ENCODE measurements at places on chromosomes 5 and 9.

- DNase-seq: no peak
These were observed 627.7 kb downstream of the CCDC171 start for GRCh38 chr9:16180546-16180945.

DNA sequence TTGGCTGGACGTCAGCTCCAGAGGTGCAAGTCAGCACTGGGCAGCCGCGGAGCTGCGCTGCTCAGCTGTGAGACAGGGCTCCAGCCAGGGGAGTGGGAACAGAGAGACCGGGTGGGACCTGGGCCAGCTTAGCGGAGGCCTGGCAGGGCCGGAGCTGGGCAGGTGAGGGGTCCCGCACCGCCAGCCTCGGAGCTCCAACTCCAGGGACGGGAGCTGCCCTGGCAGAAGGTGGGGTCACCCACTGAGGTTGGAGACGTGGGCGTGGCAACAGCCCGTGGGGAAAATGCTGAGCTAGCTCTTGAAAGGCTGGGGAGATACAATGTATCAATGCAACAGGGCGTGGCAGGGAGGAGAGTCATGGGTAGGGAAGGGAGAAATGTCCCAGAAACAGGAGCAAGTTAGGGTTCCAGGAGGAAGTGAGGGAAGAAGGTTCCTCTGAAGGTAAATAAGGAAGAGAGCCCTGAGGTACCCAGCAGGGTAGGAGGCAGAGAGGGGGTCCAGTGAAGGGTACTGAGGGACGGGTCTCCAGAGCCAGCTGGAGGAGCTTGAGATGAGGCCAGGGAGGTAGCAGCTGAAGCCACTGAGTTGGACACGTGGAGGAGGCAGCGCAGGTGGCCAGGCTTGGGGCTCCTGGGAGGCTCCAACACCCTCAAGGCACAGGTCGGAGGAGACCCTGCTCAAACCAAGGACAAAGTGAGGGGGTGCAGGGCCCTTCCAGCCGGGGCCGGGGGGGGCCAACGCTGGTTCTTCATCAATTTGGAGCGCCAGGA, 736 bp upstream of the NKD2 start:
- no peak for DNase-seq

DNA sequence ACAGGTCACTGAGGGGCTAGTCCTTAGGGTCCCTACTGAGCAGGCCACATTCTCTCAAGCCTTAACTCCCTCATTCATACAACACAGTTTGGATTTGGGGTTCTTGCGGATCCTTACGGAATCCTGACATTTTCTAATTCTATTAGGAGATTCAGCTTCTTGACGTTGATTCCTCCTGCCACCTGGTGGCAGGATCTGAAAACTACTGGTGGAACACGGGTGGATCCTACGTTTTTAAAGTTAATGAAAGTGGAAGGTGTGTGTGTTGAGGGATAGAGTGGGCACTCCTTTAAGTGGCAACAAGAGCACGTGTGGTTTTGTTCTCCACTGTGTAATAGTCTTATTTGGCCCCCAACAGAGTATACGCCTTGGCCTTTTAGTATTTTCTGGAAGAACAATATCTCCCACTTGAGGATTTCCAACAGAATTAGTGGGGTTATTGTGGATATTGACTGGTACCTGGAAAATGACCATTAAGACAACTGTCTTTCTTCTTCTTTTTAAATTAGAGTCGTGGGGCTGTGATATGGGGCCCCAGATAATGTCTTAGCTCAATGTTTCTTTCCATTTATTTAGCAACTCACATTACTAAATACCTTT, 25.2 kb downstream of the SLC28A3 start:
- peak; percentile 18 for DNase-seq

DNA sequence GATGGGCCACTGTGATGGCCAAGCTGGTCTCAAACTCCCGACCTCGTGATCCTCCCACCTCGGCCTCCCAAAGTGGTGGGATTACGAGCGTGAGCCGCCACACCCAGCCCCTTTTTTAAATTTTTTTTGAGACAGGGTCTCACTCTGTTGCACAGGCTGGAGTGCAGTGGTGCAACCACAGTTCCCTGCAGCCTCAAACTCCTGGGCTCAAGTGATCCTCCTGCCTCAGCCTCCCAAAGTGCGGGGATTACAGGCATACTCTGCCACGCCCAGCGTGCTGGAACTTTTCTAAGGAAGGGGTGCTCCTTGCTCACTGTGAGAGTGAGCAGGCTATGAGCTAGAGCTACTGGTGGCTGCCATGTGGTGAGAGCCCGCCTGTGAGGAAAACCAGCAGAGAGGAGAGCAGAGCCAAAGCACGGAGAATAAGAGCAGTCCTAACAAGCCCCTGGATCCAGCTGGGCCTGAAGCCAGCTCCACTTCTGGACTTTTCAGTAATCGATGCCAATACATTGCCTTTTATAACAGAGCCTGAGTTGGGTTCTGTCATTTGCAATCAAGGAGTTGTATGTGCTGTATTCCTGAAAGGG, 75.5 kb upstream of the UNC5A start:
- DNase-seq: no peak
